ENCODE measurements at places on chromosomes 16 and 17.

GRCh38 chr16:68764862-68765261 lies 27.8 kb downstream of the CDH1 start:
- DNase-seq: no peak

DNA sequence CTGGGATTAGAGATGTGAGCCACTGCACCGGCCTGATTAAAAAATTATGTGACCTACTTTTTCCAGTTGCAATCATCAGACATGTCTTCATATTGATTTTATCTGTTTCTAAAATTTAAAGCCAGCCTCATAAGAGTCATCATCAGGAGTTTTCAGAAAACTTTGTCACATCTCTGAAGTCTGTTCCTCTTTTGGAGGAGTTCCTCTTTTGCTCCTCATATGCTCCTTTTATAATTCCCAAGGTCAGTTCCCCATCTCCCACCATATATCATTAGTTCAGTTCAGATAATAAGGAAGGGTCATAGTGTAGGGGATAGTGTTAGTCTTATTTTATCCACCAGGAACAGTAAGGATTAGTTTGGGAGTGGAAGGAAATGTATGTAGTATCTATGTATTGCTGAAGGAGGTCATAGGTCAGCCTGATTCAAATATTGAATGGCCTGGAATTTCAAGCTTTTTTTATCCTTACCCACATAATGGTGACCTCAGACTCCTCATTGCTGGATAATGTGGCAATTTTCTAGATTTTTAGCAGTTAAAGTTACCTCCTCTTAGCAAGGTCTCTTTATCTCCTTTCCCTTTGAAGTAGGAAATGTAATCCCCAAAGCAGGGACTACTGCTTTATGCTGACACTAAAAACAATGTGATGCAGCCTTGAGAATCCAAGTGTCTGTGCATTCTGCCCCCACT lies 13.8 kb upstream of the DUSP14 start:
- no peak for DNase-seq

GRCh38 chr17:45334231-45334630 lies 17.4 kb upstream of the MAP3K14 start:
- DNase-seq: peak; percentile 99

GRCh38 chr17:79220201-79220712 lies 145.6 kb downstream of the ENGASE start:
- DNase-seq: no peak

GRCh38 chr16:1430214-1430758 lies 592 bp upstream of the PERCC1 start:
- no peak for DNase-seq

GRCh38 chr17:61508912-61509311 lies 56.7 kb downstream of the TBX4 start:
- no peak for DNase-seq
